ENCODE measurements at places on chromosomes 2 and 18. TPM values are rescaled to one million over a fixed set of nuclear protein-coding genes. Genes with fewer than 3 reads are reported as not detected.

The PIAS2 gene
- polyA plus RNA-seq, result 7.0 TPM

The RIOK3 gene
- 14.8 TPM for polyA plus RNA-seq

The HK2 gene
- polyA plus RNA-seq, result 3.4 TPM

The CYP27C1 gene
- polyA plus RNA-seq, result not detected

The DOCK10 gene
- polyA plus RNA-seq, result 5.8 TPM

The CRYGD gene
- polyA plus RNA-seq, result not detected

The MBP gene
- 2.0 TPM for polyA plus RNA-seq

The POU3F3 gene
- not detected for polyA plus RNA-seq

The ANKRD53 gene
- polyA plus RNA-seq, result 1.7 TPM

The GPR35 gene
- polyA plus RNA-seq, result 0.18 TPM

The CDH19 gene
- not detected for polyA plus RNA-seq

The DRC1 gene
- not detected for polyA plus RNA-seq

The ALPP gene
- not detected for polyA plus RNA-seq

The KRTCAP3 gene
- polyA plus RNA-seq, result 2.1 TPM

The IHH gene
- 0.03 TPM for polyA plus RNA-seq

The CRACDL gene
- 1.6 TPM for polyA plus RNA-seq

The SRSF7 gene
- polyA plus RNA-seq, result 165 TPM

The LAMA3 gene
- 2.6 TPM for polyA plus RNA-seq

The NT5DC4 gene
- polyA plus RNA-seq, result not detected

The USP37 gene
- polyA plus RNA-seq, result 1.9 TPM

The FSHR gene
- not detected for polyA plus RNA-seq

The OR6B2 gene
- polyA plus RNA-seq, result not detected

The UGT1A4 gene
- polyA plus RNA-seq, result not detected

The WNT10A gene
- not detected for polyA plus RNA-seq

The GRB14 gene
- 3.0 TPM for polyA plus RNA-seq

The UGT1A10 gene
- not detected for polyA plus RNA-seq

The TMEM37 gene
- polyA plus RNA-seq, result 13.6 TPM

The SLC23A3 gene
- polyA plus RNA-seq, result 3.2 TPM

The WIPF1 gene
- 15.3 TPM for polyA plus RNA-seq

The DCDC2C gene
- not detected for polyA plus RNA-seq

The SRD5A2 gene
- polyA plus RNA-seq, result not detected

The FIGN gene
- 1.8 TPM for polyA plus RNA-seq

All from endothelial cell of umbilical vein (primary cell).